ENCODE measurements at places on chromosomes 5 and 9.

GRCh38 chr5:147869112-147869511, 9.4 kb upstream of the SCGB3A2 start:
- DNase-seq, result no peak

GRCh38 chr9:80811003-80811402, 878.3 kb downstream of the TLE1 start:
- no peak for DNase-seq

- no peak for DNase-seq
Measured at GRCh38 chr5:17477043-17477442, 21.0 kb upstream of the TAF11L2 start.

GRCh38 chr9:131001021-131001420, 8.0 kb upstream of the LAMC3 start:
- no peak for DNase-seq

GRCh38 chr5:25955337-25955736, 1083.0 kb downstream of the CDH9 start:
- no peak for DNase-seq

Data from stimulated activated CD8-positive, alpha-beta memory T cell treated with anti-CD3 and anti-CD28 coated beads, Interleukin-15, amount 100 ng/mL, for 4 hours (primary cell).